ENCODE measurements at places on chromosomes 12 and 14.

DNA sequence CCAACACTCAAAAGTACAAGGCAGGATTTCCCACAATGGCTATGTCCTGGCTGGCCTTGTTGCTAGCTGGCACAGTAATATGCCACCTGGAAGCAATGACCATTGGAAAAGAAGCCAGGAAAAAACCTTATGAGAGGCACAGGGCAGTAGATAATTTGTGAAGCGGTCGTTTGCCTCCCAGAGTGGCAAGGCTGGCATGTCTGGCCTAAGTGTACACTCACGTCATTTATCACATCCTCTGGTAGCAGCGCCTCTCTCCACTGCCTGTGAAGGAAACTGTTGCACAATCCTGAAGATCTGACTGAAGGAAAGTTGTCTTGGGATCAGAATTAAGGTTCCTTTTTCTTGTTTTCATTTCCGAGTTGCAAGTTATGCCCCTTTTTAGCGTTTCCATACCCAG lies 408.5 kb downstream of the ZFP36L1 start:
- no peak for DNase-seq

GRCh38 chr14:95189367-95190132 lies 32.2 kb upstream of the DICER1 start:
- DNase-seq = peak; percentile 62

DNA sequence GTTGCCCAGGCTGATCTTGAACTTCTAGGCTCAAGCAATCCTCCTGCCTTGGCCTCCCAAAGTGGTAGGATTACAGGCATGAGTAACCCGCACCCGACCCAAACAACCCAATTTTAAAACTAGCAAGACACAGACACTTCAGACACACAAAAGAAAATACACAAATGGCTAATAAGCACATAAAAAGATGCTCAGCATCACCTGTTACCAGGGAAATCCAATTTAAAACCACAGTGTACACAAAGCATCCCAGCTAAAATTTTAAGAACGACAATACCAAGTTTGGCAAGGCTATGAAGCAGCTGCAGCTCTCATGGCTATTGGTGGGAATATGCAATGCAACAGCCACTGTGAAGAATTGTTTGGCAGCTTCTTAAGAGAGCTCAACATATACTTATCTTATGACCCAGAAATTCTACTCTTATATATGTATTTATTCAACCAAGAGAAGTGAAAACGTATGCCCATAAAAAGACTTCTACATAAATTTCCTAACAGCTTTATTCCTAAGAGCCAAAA lies 42.0 kb downstream of the BDKRB1 start:
- no peak for DNase-seq

- DNase-seq = peak; percentile 75
Measured at GRCh38 chr14:101360054-101360911, 201.0 kb upstream of the DIO3 start.

DNA sequence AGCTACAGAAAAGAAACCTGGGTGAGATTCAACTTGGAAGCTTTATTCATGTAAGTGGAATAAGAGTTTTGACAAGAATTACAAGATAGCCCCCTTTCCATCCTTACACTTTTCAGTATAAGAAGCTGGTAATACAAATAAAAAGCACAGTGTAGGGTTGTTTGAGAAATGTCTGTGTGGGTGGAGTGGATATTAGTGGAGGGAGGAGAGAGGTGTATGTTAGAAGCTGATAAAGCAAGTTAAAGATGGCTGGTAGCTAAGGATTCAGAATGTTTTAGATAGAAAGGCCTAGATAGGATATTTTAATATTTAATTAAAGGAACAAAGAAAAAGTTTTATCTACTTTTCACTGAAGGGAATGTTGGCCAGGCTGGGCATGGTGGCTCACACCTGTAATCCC lies 12.5 kb downstream of the CFAP54 start:
- DNase-seq = no peak

GRCh38 chr14:56515739-56516138 lies 63.9 kb upstream of the TMEM260 start:
- no peak for DNase-seq

- peak; percentile 88 for DNase-seq
Measured at GRCh38 chr12:1844661-1845409, 24.5 kb downstream of the LRTM2 start.

DNA sequence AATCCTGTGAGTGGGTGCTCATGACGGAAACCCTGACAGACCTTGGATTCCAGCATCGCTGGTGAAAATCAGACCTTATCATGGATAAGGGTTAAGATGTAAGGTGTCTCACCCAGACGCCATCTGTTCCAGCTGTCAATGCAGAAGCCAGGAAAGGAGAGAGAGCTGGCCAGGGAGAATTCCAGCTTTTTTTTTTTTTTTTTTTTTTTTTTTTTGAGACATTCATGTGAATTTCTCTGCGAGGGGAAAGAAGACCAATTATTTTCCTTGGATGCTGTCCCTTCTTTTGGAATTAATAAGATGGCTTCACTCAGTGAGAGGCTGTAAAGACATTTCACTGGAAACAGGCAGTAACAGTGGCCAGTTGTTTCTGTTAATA lies 1.8 kb downstream of the TRAF3 start:
- DNase-seq = no peak

- no peak for DNase-seq
Measured at GRCh38 chr12:55820679-55821078, 2.8 kb downstream of the ORMDL2 start.

- no peak for DNase-seq
Measured at GRCh38 chr12:58528271-58528670, 392.0 kb downstream of the LRIG3 start.

DNA sequence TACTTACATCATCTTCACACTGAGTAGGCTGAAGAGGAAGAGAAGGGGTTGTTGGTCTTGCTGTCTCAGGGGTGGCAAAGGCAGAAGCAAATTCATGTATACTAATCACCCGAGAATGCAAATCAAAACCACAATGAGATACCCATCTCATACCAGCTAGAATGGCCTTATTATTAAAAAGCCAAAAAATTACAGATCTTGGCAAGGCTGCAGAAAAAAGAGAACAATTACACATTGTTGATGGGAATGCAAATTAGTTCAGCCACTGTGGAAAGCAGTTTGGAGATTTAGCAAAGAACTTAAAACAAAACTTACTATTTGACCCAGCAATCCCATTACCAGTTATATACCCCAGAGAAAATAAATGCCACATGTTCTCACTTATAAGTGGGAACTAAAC lies 154.9 kb downstream of the SEC23A start:
- DNase-seq = no peak

DNA sequence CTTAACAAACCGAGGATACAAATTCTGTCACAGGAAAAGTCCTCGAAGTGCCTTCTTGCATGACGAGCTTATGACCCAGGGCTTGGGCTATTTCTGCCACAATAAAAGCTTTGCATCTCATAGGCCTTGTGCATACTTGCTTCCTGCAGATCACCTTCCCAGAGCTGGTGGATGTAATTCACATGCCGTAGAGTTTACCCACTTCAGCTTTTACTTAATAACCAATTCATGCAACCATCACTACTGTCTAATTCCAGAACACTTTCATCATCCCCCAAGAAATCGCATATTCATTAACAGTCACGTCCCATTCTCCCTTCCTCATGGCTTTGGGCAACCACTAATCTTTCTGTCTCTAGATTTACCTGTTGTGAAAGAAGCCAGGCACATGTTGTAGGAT lies 9.0 kb upstream of the BDKRB1 start:
- no peak for DNase-seq

DNA sequence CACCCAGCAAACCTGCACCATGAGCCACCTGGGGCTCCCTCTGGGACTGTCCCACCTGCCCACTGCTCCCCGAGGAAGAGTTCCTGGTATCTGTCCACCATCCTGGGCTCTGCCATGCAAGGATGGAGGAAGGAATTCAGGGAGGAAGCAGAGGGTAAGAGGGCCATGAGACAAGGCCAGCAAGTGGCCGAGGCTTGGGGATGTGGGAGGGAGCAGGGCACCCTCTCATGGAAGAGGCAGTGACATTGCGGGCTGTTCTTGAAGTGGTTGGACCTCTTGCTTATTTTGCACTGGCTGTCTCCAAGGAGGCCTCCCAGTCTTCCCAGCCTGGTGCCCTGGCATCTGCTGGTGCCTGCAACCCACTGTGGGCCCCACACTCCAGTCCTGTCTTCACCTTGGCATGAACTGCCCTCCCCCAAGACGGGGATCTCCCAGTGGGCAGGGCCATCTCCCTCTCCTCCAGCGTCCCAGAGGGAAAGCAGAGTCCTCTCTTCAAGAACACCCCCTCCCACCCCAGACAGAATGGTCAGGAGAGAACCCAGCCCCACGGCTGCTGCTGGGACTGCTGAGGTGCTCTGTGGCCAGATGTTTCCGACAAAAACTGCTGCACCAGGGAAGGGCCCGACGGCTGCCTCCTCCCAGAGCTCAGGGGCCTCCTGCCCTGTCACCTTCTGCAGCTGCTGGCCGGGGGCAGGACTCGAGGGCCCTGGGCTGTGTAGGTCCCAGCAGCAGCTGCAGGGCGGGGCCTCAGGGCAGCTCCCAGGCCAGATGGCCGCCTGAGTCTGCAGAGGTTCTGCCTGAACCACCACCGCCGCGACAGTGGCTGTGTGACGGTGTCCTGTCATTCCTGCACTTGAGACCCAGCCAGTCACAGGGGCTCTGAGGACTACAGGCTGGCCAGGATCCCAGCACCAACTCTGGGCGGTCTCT lies 1.8 kb upstream of the AKT1 start:
- DNase-seq = peak; percentile 94

DNA sequence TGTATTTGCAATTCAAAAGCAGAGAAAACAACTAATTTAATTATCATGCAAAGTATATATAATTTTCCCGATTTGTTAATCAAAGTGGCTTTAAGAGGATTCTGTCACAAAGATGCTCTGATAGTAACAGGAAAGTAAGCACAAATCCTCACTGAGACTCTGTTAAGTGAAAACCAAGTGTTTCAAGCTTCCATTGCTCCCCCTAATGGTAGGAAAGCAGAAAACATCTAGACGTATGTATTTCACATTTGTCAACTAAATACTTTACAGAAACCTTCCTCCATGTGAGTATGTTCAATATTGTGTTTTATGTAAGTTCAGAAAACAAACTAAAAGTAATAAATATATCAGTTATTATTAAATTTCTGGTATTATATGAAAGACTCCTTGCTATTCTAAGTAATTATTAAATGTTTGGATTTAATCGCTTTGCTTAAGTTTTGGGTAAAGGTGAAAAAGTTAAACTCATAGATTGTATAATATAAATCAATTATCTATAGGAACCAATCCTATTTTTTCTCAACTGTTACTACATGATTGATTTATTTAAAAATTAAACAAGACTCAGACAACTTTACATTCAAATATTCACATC lies 1.5 kb upstream of the NTS start:
- DNase-seq = no peak

GRCh38 chr14:88195676-88196075 lies 127.4 kb downstream of the KCNK10 start:
- no peak for DNase-seq

GRCh38 chr14:59484639-59485175 lies 390 bp downstream of the JKAMP start:
- no peak for DNase-seq

GRCh38 chr12:47752552-47752951 lies 6.1 kb downstream of the RAPGEF3 start:
- peak; percentile 95 for DNase-seq

- DNase-seq = peak; percentile 75
Measured at GRCh38 chr14:68363843-68364767, 428.8 kb downstream of the ZFP36L1 start.

DNA sequence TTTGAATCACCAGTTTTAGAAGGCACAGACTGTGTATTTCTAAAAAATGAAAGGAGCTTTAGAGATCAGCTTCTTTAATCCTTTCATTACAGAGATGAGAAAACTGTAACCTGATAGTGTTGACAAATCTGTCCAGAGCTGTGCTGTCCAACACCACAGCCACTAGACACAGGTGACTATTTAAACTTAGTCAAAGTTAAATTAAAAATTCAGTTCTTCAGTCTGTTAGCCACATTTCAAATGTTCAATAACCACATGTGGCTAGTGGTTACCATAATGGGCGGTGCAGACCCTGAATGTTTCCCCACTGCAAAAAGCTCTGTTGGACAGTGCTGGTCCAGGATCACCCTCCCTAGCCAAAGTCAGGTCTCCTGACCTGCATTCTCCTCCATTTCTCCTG lies 21.6 kb downstream of the DAD1 start:
- DNase-seq = no peak

GRCh38 chr14:104134061-104134965 lies 4.1 kb upstream of the KIF26A start:
- DNase-seq = peak; percentile 77

DNA sequence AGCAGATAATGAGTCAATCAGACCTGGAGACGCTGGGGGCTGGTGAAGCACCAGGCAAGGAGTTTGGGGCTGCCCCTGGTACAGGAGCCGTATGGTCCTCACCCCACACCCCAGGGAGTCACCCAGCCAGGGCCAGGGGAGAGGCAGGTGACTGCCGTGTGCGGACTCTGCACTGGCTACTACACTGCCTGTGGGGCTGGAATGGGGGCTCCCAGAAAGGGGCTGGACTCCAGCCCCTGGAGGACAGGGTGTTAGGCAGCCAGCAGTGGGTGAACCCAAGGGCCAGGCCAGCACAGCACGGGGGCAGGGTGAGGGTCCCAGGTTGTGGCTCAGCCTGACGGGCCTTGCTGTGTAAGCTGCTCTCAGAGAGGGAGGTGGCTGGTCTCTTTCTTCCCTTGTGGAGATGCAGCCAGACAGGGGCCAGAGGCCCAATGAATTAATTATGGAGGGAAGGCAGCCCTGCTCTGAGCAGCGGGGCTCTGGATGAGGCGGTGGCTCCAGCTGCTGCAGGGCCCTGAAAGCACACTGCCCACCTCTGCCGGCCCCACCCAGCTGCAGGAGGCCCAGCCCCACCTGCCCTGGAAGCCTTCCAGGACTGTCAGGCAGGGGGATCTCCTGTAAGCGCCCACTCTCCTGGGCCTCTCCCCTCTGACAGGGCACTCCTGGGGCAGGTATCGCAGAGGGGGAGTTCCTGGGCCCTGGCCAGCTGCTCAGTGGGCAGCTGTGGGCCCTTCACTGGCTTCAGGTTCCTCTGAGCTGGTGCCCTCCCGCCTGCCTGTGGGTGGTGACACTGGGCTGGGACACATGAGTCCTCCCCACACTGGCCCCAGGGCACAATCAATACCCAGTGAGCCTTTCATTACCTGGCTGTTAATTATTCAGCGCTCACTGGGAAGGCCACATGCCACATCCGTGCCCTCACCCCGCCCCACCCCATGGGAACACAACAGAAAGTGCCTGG lies 142.5 kb upstream of the C14orf180 start:
- DNase-seq = peak; percentile 62

- peak; percentile 49 for DNase-seq
Measured at GRCh38 chr12:6952121-6952862, 1.1 kb downstream of the PTPN6 start.
